Stimulated activated CD4-positive, alpha-beta T cell treated with anti-CD3 and anti-CD28 coated beads, Interleukin-12 subunit alpha, Interleukin-12 subunit beta, amount 100 ng/mL, for 48 hours (primary cell): ENCODE measurements at places on chromosomes 16 and 17.

- DNase-seq = no peak
Observed at GRCh38 chr16:46732561-46732960, 15.6 kb downstream of the MYLK3 start.

DNA sequence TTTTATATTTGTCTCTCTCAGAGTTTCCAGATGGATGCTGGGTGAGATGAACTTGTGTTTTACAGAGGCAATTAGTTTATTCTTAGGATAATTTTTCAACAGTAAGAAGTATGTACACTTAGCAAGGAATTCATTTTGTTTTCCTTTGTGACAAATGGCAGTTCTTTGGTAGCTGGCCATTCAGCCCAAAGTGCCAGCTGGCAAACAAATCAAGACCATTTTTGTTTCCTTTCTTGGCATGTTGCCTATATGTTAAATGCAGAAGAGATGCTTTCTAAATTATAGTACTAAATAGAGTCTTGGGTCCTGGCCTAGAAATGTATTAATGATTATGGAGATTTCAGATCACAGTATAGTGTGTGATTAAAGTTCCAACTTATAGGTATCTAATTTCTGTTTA is 337.1 kb downstream of the CNTNAP4 start:
- DNase-seq = no peak

DNA sequence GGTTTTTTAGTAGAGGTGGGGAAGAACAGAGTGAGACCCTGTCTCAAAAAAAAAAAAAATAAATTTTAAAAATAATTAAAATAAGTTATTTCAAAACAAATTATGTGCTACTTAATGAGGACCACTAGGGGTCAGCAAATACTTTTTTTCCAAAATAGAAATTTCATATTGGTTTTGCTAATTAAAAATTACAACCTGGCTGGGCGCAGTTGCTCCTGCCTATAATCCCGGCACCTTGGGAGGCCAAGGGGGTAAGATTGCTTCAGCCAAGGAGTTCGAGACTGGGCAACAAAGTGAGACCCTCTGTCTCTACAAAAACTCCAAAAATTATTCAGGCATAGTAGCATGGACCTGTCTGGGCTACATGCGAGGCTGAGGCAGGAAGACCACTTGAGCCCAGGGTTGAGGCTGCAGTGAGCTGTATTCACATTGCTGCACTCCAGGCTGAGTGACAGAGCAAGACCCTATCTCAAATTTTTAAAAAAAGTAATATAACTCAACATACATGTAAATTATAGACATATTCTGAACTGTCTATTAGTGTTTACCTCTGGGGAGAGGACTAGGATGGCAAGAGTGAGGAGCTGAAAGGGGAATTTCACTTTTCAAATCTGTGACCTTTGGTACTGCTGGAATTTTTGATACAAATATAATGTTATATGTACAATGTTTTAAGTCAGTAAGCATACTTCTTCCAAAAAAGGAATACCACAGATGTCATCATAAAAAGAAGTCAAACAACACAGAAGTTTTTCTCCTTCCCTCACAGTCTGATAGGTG is 8.1 kb downstream of the MEIOB start:
- no peak for DNase-seq

- no peak for DNase-seq
Observed at GRCh38 chr16:50797456-50797855, 55.6 kb downstream of the CYLD start.

DNA sequence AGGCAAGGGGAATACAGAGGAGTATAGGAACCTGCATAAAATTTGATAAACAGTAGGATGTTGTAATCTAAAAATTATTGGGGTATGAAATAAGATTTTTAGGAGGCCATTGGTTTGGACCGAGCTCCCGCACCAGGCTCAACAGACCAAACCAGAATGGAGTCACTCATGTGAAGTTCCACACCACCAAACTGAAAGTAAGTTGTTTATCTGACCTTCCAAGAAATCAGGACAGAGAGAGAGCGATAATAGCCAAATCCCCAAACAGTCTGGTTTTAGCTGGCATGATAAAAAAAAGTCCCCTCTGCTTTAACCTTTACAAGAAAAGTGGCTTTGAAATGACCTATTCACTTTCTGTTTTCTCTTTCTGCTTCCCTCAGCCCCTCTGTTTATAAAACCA is 45.7 kb upstream of the SIAH1 start:
- no peak for DNase-seq

- no peak for DNase-seq
Observed at GRCh38 chr17:35291802-35292201, 48.9 kb downstream of the SLFN5 start.

- DNase-seq = no peak
Observed at GRCh38 chr16:88655733-88656281, 5.0 kb upstream of the CYBA start.

DNA sequence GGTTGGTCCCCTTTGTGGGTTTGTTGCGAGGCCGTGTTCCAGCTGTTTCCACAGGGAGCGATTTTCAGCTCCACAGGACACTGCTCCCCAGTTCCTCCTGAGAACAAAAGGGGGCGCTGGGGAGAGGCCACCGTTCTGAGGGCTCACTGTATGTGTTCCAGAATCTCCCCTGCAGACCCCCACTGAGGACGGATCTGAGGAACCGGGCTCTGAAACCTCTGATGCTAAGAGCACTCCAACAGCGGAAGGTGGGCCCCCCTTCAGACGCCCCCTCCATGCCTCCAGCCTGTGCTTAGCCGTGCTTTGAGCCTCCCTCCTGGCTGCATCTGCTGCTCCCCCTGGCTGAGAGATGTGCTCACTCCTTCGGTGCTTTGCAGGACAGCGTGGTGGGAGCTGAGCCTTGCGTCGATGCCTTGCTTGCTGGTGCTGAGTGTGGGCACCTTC is 27.3 kb upstream of the STH start:
- no peak for DNase-seq

DNA sequence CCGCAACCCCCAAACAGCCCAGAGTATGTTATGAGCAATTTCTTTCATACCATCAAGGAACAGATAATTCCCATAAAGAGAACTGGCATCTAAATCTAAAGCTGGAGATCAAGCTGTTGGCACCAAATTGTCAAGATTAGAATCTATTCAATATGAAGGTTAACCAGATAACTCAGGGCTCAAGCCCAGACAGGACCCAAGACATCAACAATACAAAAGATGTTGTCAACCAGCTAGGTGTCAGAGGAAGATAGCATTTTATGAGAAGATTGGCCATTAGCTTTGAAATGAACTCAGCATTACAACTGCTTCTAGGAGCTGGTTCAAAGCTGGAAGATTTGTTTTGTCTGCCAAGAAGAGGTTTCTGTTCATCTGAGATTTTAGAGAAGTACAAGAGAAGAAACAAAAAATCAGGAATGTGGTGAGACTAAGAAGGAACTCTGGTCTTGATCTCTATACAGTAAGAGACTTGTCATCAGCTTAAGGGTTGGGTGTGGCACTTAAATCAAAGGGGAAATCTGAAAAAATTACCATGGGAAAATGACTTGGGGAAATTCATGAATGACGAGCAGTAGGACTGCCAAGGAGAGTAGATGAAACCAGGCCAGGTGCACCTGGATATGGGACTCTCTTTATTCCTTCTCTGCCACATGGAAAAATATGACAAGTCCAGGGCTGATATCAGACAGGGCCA is 64.2 kb upstream of the COX10 start:
- DNase-seq = no peak

GRCh38 chr17:40532520-40533253 is 31.3 kb upstream of the TNS4 start:
- DNase-seq = no peak

- no peak for DNase-seq
Observed at GRCh38 chr16:9969580-9969979, 212.6 kb downstream of the GRIN2A start.

DNA sequence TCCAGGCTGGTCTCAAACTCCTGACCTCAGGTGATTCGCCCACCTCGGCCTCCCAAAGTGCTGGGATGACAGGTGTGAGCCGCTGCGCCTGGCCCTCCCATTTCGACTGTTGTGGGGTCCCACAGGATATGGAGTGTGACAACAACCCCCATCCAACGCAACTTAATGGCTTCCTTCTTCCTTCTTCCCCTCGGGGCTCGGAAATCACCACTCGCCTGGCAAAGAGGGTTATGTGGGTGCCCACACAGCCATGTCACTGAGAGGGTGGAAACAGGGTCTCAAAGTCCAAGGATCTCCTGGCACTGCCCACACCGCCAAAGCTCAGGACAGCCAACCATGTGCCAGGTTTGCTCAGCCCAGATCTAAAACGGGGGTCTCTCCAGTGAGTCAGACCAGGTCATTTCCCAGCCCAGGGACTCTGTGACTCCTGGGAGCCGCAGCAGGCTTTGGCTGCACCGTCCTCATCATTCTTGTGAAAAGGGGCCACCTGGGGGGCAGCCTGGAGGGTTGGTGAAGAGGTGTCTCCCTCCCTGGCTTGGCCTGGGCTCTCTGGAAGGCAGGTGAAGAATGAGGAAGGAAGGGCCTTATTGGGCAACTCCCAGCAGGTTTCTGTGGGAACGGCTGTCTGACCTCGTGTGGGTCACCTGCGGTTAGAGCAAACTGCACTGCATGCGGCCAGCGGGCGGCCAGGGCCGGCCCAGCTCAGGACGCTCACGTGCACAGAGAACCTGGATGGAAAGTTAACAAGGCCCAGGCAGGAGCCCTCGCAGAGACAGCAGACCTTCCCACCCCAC is 25.3 kb upstream of the LITAF start:
- DNase-seq = no peak

- DNase-seq = no peak
Observed at GRCh38 chr16:7304958-7305357, 27.7 kb upstream of the RBFOX1 start.

DNA sequence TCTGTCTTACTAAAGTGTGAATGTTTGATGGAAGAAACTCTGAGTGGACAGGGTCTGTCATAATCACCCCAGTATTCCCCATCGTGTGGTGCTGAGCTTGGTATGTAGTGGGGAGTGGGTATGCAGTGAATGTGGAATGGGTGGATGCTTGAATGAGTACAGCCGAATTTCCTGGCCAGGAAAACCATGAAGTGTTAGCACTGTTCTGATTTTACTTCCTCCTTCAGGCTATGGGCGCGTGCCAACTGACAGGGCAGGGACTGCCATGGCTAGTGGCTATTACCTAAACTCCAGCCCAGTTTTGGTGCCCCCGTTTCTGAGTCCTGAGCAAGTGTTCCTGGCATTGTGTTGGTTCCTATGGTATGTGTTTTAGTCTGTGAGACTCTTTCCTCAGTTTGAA is 48.6 kb downstream of the PRKCA start:
- DNase-seq = no peak

- no peak for DNase-seq
Observed at GRCh38 chr16:17375461-17376304, 95.1 kb downstream of the XYLT1 start.

DNA sequence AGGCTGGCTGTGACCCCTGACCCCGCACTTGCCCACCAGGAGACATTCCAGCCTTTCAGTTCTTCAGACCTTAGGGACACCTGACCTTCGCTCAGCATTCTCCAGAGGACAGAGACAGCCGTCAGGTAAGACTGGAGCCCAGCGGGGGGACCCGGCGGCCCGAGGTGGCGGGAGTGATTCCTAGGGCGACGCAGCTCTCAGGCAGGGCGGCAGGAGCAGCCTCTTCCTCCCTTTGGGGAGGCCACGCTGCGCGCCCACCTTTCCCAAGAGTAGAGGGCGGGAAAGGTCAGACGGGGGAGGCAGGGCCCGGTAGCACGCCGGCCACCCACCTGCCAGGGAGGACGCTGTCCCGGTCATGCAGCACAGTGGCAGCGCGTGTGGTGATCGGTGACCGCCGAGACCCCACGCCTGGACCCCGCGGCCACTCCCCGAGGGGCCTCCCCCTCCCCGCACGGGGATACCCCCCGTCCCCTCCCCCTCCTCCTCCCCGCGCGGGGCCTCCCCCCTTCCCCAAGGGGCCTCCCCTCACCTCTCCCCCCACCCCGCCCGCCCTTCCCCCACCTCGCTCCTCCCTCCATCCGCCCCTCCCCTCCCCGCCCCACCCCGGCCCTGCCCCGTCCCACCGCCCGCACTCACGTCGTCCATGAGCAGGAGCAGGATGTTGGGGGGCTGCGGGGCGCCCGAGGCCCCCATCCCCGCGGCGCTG is 472 bp downstream of the GALNS start:
- DNase-seq = no peak

GRCh38 chr17:39898088-39898487 is 20.3 kb downstream of the GSDMB start:
- no peak for DNase-seq

GRCh38 chr17:12290207-12290606 is 269.5 kb downstream of the MAP2K4 start:
- no peak for DNase-seq

DNA sequence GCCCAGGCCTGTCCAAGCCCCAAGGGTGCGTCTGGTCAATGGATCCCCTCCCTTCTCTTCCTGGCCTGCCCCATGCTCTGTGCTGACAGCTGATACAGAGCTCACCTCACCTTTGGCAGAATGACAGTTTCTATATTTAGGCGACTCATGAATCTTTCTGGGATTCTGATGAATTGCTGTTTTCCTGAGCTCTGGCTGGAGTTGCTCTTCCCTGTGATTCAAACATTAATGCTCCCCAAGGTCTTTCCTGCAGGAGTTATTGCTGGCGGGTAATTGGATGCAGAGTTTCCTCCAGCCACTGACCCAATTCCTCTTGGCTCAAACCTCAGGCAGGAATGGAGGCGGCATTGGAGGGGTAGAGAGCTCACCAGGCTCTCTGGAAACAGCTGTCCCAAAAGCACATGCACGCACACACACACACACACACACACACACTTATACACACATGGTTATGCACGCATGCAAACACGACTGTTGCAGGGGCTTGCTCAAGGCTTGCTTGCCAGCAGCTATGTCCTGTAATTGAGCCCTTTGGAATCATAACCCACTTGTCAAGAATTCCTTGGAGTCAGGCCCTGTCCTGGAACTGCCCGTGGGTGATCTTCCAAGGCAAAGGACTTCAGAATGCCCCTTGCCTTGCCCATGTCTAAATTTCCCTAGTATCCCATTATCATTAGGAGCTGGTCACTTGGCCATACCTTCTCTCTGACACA is 128.8 kb downstream of the ASIC2 start:
- DNase-seq = no peak

GRCh38 chr17:58329810-58330537 is 1.4 kb upstream of the TSPOAP1 start:
- DNase-seq = peak; percentile 54

DNA sequence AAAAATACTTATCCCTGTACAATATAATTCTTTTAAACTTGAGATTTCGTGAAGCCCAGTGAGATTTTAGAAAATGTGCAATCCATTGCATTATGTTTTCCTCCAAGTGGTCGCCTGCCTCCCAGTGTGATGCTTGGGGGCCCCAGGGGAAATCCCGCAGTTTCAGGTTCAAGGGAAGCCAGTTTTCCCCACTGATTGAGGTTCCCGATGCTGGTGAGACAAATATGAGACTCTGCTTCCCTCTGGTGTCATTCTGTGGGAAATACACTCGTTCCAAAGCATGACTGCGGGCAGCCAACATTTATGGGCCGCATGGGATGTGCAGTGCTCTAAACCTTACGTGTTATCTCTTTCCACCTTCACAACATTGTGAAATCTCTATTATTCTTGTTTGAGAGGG is 200.8 kb downstream of the PRKCB start:
- peak; percentile 31 for DNase-seq

GRCh38 chr17:39792526-39793221 is 54.9 kb downstream of the GRB7 start:
- no peak for DNase-seq

- DNase-seq = no peak
Observed at GRCh38 chr16:72766506-72766905, 281.4 kb downstream of the ZFHX3 start.
